ENCODE measurements at places on chromosomes 6 and 20.

- no peak for DNase-seq
These were observed 10.6 kb downstream of the MYB start for GRCh38 chr6:135191508-135192255.

DNA sequence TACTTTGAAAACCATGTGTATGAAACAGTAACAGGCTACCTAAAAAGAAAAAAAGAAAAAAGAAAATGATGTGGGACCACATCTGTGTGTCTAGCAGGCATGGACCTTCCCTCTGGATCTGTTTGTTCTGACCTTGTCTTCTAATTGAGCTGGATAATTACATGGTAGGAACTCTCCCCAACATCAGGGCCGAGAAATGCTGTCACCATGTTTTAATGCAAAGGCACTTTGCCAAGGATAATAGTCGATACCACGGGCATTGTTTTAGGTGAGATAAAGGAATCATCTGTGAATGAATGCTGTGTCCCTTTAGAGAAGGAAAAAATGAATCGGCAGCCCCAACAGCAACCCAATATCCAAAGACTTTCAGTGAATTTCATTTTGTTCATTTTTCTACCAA is 149.1 kb downstream of the ZDHHC14 start:
- DNase-seq: no peak

DNA sequence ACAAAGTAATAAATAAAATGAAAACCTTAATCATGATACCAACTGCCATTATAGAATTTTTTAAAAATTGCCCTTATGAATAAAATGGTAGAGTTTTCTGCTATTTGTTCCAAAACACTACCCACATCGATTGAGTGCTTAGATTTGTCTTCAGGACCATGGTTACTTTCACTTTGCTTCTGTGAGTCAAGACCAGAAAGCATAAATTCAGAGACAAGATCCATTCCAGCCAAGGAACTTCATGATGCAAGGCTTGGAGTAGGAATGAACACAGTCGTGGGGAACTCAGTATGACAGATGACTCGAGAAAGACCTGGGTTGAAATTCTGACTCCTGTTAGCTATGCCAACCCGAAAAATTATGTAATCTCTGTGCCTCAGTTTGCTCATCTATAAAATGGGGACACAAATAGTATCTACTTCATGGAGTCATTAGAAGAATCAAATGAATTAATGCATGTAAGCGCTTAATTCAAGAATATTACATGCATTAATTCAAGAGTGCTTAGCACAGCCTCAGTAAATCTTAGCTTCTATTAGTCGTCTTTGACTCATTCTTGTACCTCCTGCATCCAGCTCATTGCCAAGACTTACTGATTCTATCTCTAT is 72.5 kb upstream of the MYLIP start:
- DNase-seq: no peak

- no peak for DNase-seq
These were observed 86.9 kb downstream of the CD109 start for GRCh38 chr6:73782911-73783310.

DNA sequence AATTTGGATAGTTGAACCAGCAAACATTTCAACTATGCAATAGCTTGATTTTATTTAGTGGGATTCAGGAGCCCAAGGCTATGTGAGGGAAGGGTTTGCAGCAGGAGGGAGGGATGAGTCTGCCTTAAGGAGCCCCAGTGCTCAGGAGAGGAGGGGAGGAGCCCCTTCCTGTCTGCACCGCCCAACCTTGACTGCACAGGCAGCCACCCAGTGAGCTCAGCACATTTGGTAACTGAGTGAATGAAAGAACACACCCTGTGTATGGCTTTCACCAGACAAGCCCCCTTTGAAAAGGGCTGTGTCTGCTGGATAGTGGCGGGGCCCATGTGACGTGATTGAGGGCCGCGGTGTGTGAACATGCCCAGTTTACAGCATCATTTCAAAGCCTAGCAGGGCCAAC is 17.0 kb downstream of the DACT2 start:
- DNase-seq: no peak

GRCh38 chr20:36645998-36646397 is at the start of gene SLA2:
TSS of gene SLA2 (minus strand) at chr20:36646196. CDS start at chr20:36641335, 4,861 bp downstream.
- DNase-seq: no peak

Measured in globus pallidus (tissue), 1 donor.